ENCODE measurements at places on chromosomes 2 and 18. TPM values are rescaled to one million over a fixed set of nuclear protein-coding genes. Genes with fewer than 3 reads are reported as not detected.

- no peak for DNase-seq
These were observed 821 bp upstream of the EML6 start for GRCh38 chr2:54722641-54723040.

- DNase-seq = no peak
These were observed 62.7 kb upstream of the TAF1B start for GRCh38 chr2:9780368-9781130.

DNA sequence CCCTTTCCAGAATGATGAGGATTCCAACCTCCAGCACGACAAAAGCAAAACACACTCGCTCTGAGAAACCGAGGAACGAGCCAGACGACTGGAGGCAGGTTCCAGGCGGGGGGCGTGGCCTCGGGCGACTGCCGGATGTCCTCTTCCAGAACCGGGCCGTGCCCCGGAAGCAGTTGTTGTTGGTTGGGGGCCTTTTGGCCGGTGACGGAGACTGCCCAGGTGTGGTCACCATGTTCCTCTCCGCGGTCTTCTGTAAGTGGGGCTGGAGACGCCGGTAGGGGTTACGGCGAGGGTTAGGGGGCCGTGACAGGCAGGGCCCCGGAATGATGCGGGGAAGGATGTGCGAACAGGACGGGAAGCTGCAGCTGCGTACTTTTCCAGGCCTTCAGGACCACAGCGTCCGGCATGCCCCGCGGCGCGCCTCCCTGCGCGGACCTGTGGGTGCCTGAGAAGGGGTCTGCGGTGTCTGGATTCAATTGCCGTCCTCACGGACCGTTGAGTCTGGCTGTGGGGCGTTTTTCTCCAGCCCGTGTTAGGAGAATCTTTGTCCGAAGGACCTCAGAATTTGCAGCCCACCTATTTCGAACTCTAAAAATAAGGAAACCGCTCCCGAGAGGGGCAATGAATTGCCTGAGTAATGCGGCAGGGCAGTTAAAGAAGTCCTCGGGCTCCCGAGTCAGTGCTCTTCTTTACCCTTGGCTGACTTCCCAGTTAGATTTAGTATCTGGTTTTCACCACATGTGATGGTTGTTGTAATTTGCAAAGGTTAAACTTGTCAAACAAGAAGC, at the start of gene MRPL33:
TSS of gene MRPL33 (plus strand) at position 172 of the 788 bp plus-strand sequence. CDS start at position 231, 59 bp downstream.
- peak; percentile 98 for DNase-seq

- DNase-seq = no peak
These were observed 75.9 kb upstream of the SLC35G4 start for GRCh38 chr18:11533513-11533890.

DNA sequence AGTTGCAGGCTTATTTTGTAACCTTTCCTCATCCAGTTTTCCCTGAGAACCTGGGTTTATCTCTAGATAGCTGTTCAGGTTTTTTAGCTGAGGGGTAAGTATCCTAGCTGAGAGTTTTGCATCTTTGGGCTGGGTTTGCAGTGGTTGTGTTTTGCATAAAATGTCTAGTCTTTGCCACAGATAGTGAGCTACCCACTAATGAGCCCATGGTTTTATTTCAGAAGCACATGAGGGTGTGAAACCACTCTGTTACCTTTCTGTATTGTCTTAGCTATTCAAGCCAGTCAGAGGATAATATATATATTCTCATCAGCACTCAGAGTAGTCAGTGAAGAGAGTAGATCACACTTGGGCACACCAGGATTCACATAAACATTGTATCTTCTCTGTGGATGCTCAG, 24.6 kb upstream of the TXNDC2 start:
- no peak for DNase-seq

The CIAO1 gene
- polyA plus RNA-seq = 55.0 TPM

DNA sequence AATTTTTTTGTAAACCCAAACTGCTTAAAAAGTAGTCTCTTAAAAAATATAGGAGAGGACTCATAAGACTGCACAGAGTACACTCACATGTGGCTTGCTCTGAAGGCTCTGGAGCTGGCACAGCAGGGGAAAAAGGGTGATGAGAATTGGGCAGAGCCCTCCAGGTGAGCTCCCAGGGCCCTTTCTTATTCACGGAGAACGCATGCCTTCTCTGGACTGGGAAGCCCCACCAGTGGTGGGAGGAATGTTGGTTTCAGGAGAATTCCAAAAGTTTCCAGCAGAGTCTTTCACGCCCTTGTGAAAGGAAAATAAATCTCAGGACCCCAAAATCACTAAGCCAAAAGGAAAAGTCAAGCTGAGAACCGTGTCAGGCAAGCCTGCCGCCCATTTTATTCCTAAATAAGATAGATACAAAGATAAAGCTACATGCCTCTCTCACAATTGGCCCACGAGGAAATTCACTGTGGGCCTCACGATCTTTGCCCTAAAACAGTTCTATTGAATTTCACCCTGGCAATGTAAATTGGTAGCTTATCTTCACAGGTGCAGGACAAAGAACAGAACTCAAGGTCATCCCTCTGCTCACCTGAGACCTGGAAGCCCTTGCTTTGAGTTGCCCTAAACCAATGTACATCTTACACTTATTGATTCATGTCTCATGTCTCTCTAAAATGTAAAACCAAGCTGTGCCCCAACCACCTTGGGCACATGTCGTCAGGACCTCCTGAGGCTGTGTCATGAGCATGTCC, 15.5 kb upstream of the MC5R start:
- no peak for DNase-seq

The CHN1 gene
- polyA plus RNA-seq = 3.6 TPM

The UCN gene
- polyA plus RNA-seq = not detected

GRCh38 chr2:33812707-33813106, 213.6 kb upstream of the FAM98A start:
- DNase-seq = no peak
